T-helper 2 cell (primary cell): ENCODE measurements at places on chromosomes 1 and 21.
A peak's percentile ranks its signal among the peaks of the same experiment; 100 is the strongest.

GRCh38 chr1:219379691-219380090 is 206.0 kb downstream of the LYPLAL1 start:
- DNase-seq, result no peak

DNA sequence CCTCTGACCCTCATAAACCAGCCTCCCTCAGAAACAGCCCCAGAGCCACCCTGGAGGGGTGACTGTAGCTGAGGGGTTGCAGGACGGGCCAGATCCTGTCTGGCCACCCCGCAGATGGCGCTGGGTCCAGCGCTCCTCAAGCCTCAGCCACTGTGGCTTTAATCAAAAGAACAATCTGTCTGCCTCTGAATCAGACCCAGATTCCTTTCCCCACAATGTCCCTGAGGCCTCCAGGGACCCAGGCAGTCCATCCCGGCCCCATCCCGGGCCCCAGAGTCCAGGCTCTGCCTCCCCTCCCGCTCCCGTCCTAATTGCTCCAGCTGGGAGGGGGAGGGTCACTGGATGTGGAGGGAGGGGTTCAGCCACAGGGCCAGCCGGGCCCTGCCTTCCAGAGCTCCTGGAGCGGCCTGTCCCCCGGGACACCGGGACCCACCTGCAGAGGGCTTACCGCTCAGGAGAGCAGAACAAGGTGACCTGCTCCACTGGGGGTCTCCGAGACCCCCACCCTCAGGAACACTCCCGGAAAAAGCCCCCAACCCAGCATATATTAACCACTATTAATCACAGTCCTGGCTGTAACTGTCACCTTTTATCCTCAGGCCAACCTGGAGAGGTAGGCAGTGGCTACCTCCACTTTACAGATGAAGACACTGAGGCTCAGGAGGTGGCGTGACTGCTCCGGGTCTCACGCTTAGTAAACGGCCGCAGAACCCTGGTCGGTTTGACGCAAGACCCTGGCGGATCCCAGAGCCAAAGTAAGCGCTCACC is 836 bp upstream of the FBLIM1 start:
- DNase-seq, result no peak

- DNase-seq, result no peak
These were observed 75.9 kb downstream of the HLX start for GRCh38 chr1:220955116-220955515.

DNA sequence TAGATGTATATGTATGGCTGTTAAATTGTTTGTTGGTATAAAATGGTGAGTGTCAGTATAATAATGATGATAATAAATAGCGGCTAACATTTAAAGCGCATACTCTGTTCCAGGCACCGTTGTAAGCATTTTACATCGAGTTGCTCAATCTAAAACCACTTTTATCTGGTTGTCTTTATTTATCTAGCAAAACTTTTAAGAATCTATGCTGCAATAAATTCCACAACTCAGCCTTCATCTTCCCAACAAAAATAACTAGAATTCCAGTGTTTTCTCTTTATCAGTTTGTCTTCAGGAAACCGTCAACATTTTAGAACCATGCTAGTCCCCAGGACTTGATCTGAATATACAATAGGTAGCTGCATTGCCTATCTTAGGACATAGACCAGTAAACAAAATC is 19.3 kb upstream of the SLC16A1 start:
- no peak for DNase-seq

GRCh38 chr1:150226486-150226885 is 9.4 kb downstream of the ANP32E start:
- DNase-seq, result no peak

GRCh38 chr21:39681257-39681656 is 63.7 kb upstream of the IGSF5 start:
- DNase-seq, result no peak

- DNase-seq, result no peak
These were observed 16.0 kb upstream of the SLC2A7 start for GRCh38 chr1:9042272-9042671.

DNA sequence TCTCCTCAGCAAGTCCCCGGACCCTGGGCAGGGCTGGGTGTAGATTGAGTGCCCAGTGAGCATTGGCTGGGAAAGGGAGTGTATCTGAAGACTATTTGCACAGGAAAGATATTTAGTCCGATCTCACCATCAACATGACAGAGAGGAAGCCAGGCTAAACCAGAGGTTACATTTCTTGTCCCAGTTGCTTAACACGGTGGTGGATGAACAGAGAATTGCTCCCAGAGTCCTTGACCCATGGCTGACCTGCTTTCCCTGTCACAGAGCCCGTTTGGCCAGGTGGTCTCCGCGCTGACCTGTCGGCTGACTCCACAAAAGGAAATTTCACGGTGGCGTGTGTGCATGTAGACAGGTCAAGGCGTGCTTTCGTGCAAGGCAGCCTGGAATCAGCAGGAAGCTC is 83.5 kb downstream of the BEND5 start:
- DNase-seq, result no peak

GRCh38 chr21:38505654-38506523 is 7.6 kb upstream of the ERG start:
- peak; percentile 83 for DNase-seq

- no peak for DNase-seq
These were observed 1.8 kb downstream of the PTPN14 start for GRCh38 chr1:214549604-214550003.

DNA sequence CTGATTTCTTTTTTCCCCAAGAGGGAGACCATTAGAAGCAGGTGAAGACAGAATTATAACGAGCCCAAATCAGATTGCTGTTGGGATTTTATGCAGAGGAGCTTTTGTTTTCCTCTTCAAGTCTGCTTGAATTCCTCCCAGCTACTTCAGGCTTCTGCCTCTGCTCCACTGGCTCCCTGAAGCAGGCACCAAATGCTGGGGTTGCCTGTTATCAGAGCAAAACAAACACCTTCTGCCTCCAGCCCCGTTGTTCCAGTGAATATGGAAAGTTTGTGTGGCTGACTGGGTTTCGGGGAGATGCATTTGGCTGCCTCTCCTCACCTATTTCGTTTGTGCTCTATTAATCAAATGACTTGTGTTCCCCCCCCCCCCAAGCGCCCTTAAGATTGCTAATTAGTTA is 209.2 kb downstream of the URB2 start:
- DNase-seq, result no peak
